ENCODE measurements at places on chromosomes 1 and 21. TPM values are rescaled to one million over a fixed set of nuclear protein-coding genes. Genes with fewer than 3 reads are reported as not detected.

Gene BSDC1
- 72.2 TPM for total RNA-seq

Gene PFKFB2
- 10.1 TPM for total RNA-seq

DNA sequence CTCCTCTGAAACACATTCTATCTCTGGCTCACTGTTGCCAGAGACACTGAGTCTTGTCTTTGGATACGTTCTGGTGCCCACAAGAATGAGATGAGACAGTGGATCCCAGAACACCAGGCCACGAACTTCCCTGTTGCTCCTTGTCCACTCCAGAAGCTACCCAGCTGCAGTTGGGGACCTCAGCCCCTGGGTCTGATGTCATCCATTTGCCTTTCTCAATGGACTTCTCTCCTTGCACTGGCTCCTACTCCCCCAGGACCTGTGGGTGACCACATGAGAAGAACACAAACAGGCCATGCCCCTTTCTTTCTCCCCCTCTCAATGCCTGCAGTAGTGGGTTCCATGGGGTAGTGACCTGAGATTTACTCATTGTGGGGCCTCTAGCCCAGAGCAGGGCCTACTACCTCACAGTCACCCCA is 5.9 kb downstream of the NBPF1 start:
- no peak for DNase-seq

DNA sequence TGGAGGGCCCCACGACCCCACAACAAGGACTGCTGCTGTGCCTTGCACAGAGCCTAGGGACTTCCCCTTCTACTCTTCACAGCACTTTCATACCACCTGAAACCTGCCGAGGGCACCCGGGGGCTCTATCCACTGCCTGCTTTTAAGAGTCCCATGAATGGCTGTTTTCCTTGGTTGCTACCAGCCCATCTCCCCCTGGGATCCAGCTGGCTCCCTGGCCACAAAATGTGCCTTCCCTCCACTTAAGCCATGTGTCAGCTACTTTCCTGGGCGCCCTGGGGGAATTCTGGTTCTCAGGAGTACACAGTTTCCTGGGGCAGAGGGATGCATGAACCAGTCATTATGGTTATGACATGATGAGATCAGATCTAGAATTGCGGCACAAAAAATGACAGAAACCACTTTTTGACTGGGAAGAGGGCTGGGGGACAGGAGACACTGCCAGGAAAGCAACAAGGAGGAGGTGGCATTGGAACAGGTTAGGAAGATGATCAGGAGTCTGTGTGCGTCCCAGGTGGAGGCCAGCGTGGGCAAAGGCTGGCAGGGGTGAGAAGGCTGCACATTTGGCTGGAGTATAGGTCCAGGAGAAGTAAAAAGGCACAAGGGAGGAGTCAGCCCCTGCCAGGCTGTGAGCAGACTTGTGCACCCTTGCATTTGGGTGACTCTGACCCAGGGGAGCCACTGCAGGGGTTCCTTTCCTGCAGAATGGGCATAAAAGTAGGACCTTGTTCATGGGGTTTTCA is 3.2 kb upstream of the TNFRSF8 start:
- no peak for DNase-seq

Gene ARHGAP30
- 158 TPM for total RNA-seq

- DNase-seq: no peak
These were observed 105.8 kb upstream of the EDN2 start for GRCh38 chr1:41590331-41590730.

Measured in activated B cell treated with CpG ODN at 0.5 μM for 24 hours (primary cell).